SW480 (cell line): ENCODE measurements at places on chromosomes 16 and 17.

DNA sequence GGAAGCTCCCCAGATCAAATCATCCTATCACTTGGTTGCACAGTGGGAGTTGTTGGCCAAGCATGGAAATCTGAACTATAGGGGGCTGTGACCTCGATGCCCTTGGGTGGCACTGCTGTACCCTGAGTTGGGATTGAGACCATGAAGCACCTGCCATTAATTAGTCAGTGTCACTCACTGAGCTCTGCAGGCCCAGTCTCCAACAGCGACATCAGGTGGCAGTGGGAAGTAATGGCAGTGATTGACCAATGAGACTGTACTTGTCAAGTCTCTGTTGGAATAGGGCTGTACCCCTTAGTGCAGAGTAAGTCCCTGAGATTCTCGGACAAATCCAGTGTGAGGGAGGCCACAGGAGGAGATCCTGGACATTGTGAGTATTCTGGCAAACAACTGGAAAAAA is 118.0 kb upstream of the RPL38 start:
- no peak for DNase-seq

- DNase-seq = peak; percentile 25
These were observed 398.2 kb downstream of the SOX9 start for GRCh38 chr17:72518753-72519597.

DNA sequence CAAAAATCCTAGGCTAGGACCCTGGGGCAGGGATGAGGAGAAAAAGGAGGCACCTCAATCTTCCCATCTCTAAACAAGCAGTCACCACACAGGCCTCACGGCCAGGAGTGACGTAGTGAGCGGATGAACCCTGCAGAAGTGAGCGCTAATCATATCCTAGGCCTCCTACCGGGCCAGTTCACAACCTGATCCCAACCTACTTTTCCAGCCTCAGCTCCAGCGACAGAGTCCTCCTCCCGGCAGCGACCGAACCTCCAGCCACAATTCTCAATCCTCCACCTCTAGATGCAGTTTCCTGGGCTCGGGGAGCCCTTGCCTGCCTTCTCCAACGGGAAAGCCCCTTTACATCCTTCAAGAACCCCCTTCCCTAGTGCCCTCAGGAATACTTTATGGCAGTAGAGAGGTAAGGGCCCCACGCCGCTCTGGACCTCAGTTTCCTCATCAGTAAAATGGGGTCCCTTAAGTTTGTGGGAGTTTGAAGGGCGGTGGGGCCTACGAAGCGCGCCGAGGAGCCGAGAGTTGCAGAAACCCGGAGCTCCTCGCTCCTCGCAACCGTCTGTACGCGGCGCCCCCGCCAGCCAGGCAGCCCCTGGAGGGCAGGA is 1.4 kb downstream of the ZNF668 start:
- DNase-seq = no peak

GRCh38 chr17:34371405-34372100 is 8.5 kb upstream of the CCL1 start:
- DNase-seq = no peak

- DNase-seq = no peak
These were observed 29.5 kb downstream of the SBK1 start for GRCh38 chr16:28321700-28322411.

GRCh38 chr16:2857451-2858244 is at the start of gene PRSS22:
Gene PRSS22 (minus strand): TSS chr16:2858170. CDS start chr16:2858104, 66 bp downstream.
- peak; percentile 38 for DNase-seq

- no peak for DNase-seq
These were observed 54.9 kb downstream of the RGS9 start for GRCh38 chr17:65191811-65192740.

DNA sequence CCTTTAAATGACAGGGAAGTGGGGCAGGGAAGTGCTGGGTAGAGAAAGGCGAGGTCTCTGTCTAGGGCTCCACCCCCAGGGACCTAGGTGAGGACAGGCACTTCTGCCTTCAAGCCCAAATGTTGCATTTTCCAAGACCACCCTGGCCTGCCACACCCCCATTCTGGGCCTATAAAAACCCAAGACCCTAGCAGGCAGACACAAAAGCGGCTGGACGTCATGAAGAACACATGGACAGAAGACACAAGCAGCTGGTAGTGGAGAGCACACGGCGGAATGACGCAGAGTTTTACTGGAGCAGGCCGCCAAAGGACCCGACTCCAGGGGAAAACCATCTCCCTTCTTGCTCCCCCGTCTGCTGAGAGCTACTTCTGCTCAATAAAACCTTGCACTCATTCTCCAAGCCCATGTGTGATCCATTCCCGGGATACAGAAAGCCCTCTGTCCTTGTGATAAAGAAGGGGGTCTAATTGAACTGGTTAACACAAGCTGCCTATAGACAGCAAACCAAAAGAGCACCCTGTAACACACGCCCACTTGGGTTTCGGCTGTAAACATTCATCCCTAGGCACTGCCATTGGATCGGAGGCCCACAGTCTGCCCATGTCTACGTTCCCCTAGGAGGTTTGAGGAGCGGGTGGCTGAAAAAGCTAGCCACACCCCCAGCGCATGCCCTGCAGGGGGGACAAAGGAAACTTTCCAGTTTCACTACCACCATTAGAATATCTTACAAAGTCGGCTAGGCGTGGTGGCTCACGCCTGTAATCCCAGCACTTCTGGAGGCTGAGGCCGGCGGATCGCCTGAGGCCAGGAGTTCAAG is 622.2 kb upstream of the SALL1 start:
- DNase-seq = no peak

GRCh38 chr16:53822936-53823529 is 119.1 kb downstream of the FTO start:
- DNase-seq = no peak

- DNase-seq = no peak
These were observed 6.9 kb downstream of the DEXI start for GRCh38 chr16:10935226-10935915.

DNA sequence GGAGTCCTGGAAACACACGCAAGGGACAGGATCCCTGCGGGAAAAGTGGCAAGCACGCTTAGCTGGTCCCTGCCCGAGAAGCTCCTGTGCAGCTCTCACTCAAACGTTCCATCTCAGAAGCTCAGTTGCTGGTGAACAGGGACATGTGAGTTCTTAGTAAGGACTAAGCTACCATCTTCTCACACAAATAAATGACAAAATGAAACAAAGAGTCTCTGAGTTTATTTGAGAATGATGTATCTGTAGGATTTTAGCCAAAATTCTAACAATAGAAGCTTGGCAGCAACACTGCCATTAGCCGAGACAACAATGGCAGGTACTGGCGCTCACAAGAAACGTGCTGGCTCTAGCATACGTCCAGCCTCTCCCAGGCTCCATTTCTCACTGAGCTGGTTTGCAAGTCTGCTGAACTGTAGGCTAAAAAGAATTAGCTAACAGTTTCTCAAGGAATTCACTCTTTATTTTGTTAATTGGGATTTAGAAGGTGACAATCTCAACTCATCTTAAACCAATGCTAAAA is 90.2 kb downstream of the VPS53 start:
- DNase-seq = no peak

GRCh38 chr17:81536299-81537290 is 8.4 kb downstream of the FSCN2 start:
- DNase-seq = no peak

- no peak for DNase-seq
These were observed 4.8 kb downstream of the CIAO3 start for GRCh38 chr16:735982-736453.

DNA sequence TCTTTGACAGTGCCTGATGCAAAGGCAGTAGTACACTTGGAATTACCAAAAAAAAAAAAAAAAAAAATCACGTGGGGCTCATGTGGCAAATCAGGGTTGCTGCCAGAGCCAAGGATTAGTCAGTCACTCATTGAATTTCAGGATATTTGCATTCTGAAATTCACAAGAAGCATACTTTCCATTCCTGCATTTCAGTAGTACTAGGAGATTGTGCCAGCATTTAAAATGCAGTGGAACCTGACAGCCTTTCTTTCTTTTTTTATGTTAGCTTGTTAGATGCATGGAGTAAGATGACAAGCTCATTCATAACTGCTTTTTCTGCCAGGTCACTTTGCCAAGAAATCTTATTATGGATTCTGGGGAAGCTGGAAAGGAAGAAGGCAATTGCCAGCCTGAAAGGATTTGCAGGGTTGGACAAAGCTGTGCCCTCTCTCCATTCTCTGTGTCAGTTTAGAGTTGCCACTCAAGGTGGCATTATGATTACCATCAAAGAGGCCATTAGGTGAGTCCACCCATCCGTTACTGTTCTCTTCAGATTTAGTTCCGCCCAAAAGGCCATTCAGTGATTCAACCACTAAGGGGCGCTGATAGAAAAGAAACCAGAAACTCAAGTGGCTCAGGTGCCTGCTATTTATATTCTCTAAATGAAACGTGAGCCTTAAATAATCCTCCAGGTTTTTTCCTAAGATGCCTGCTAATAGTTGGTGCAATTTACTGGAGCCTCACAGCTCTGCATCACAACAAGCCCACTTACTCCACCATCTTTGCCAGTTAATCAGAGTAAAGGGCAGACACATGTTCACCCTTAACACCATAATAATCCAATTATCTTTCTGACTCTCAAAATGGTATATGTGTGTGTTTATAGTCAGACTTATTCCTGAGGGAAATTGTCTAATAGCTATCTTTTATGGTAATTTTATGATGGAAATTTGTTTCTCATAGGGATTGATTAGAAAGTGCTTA is 59.0 kb downstream of the TANGO6 start:
- peak; percentile 46 for DNase-seq

- DNase-seq = no peak
These were observed 3.9 kb downstream of the GRN start for GRCh38 chr17:44348988-44349364.

- DNase-seq = no peak
These were observed 47.8 kb downstream of the ANKFY1 start for GRCh38 chr17:4215882-4216570.

- DNase-seq = peak; percentile 15
These were observed 104.4 kb downstream of the IRX5 start for GRCh38 chr16:55035029-55035428.

- no peak for DNase-seq
These were observed 45.5 kb downstream of the CPPED1 start for GRCh38 chr16:12758031-12758669.

DNA sequence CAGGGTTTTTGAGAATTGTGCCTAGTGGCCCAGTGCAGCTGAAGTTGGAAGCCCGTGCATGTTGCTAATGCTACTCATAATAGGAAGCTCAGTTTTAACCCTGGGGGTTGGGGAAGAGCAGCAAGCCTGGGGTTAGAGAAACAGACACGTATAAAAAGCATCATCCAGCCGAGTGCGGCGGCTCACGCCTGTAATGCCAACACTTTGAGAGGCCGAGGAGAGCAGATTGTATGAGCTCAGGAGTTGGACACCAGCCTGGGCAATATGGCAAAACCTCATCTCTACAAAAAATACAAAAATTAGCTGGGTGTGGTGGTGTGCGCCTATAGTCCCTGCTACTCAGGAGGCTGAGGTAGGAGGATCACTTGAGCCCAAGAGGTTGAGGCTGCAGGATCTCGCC is 2.3 kb upstream of the CLUH start:
- no peak for DNase-seq

DNA sequence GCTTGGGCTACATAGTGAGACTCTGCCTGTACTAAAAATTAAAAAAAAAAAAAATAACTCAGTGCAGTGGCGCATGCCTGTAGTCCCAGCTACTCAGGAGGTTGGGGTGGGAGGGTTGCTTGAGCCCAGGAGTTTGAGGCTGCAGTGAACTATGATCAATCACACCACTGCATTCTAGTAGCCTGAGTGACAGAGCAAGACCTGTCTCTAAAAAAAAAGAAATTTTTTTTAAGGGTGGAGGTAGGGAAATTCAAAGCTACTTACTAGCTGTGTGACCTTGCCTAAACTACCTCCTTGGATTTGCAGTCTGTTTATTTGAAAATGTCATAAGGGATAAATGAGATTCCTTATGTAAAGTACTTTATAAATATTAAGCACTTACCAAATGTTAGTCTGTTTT is 3.4 kb upstream of the SMPD3 start:
- DNase-seq = no peak

DNA sequence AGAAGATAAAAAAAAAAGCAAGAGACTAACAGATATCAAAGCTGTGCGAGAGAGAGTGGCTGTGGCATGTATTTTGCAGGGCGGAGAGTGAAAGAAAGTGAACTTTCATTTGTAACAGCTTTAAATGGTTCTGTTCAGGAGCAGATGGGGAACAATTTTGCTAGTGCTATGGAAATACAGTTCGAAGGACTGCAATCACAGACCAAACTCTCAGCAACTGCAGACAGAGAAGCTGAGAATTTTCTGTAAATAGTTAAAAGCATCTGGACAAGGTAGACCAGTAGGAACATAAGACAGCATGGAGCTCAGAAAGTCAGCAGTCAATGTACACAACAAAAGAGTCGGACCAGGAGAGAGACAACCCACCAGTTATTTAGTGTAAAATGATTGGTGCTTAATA is 62.3 kb downstream of the TBX4 start:
- no peak for DNase-seq

DNA sequence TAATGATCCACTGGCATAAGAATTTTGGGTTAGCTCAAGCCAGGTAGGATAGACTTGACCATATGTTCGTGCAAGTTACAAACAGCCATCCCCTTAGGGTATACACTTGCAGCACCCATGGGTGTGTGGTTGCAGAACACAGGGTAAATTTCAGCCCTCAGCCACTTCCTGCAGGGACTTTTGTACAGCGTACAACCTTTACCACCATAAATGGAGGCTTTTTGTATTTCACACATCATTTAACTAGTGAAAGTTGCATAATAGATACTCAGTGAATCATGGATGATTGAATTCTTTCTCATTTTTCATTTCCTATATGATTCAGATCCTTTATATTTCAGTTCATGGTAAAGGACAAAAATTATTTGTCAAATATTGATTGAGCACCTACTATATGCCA is 473.9 kb downstream of the CDH13 start:
- DNase-seq = no peak
